Stimulated activated CD4-positive, alpha-beta T cell treated with anti-CD3 and anti-CD28 coated beads, Interleukin-1b, Interleukin-23, amount 100 ng/mL, for 4 hours (primary cell): ENCODE measurements at places on chromosomes 5 and 9.

DNA sequence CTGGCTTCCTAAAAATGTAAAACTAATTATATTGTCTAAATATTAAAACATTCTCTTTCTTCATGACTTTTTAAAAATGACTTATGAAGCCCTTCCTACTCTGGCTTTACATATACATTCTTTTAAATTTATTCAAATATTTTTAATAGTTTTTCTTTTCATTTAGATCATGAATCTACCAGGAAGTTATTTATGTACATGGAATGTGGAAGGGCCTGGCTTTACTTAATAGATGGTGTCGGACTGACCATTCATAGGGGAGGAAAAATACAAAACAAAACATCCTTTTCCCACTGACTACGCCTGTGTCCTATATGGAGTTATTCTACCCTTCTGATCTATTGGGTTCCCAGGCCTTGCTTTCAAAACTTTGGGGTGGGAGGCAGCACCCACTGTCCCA, 129.8 kb downstream of the MACROH2A1 start:
- DNase-seq = no peak

DNA sequence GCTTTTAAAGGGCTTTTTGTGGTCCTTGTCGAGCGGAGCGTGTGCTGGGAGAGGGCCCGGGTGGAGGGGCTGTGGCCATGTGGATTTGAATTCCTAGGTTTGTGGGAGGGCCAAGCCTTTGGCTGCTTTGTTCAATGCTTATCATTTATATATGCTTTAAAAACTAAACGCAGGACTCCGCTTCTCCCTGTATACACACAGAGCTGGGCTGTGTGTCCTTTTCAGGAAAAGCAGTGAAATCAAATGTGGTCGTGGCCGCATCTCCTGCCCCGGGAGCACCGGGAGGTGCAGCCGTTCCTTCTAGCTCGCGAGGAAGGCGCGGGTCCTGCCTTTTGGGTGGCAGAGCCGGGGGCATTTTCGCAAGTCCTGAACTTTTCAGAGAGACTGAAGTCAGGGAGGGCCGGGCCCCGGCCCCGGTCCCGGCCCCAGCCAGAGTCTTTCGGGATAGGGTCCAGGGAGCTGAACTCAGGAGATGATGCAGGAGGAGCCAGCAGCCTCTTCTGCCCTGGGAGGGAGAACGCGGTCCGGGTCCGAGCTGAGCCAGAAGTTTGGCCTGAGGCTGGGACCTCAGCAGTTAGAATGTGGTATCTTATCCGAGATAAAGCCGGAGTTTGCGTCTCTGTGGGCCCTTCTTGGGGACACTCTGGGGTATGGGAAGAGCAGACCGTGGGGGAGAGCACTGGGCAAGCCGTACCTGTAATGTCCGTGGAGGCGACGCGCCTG, 158.8 kb downstream of the C9orf152 start:
- no peak for DNase-seq

DNA sequence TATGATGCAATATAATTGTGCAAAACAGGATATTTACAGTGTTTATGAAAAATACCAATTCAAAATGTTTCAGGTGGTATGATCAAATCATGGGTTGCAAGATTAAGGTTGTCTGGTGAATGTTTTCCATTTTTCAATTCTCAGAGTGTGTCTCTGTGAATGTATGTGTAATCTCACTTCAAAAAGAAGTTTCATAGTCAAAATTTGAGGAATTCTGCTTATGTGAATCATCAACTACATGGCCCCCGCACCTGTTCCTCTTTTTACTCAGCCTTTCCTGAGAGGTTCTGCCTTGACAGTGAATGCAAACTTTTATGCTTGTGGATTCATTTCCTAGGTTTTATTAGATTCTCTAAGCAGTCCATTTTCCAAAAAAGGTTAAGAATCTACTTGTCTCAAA, 32.1 kb downstream of the KCTD16 start:
- DNase-seq = no peak

DNA sequence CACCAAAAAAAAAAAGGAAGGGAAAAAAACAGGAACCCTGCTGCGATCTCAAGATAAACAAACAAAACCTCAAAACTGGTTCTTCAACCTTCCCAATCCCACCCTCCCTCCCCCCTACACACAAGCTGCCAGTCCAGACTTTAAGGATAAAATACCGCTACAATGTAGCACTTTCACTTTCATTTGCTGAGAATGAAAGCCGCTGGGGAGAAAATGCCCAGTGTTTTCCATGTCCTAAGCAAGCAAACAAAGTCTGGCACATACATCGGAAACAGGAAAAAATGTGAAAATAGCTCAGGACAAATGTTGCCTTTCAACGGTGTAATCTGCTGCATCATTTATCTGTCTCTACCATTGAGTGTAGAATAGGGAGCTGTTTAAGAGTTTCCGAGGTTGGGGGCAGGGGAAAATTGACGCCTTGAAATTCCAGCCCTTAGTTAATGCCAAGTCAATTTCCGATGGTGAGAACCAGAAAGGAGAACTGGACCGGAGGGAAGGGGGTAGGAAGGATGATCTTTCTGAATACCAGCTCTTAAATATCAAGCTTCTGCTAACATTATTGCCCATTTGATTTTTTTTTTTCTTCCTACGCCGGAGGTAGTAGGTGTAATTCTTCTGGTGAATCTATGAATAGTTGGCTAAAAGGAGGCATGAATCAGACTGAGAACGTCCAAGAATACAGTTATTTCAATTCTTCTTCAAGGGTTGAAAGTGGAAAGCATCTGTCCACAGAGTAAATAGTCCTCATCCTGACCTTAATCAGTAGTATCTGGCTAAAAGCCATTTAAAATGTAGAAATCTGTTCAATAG, 1.2 kb upstream of the ADAMTS6 start:
- no peak for DNase-seq
